Stimulated activated CD4-positive, alpha-beta T cell treated with anti-CD3 and anti-CD28 coated beads, Interleukin-15, amount 100 ng/mL, for 1 hour (primary cell): ENCODE measurements at places on chromosomes 16 and 17.

GRCh38 chr17:21602176-21602575 is 90.1 kb upstream of the KCNJ18 start:
- DNase-seq = no peak

GRCh38 chr16:66093191-66093590 is 273.3 kb upstream of the CDH5 start:
- DNase-seq = no peak

GRCh38 chr17:8921147-8921546 is 44.4 kb downstream of the PIK3R5 start:
- no peak for DNase-seq

DNA sequence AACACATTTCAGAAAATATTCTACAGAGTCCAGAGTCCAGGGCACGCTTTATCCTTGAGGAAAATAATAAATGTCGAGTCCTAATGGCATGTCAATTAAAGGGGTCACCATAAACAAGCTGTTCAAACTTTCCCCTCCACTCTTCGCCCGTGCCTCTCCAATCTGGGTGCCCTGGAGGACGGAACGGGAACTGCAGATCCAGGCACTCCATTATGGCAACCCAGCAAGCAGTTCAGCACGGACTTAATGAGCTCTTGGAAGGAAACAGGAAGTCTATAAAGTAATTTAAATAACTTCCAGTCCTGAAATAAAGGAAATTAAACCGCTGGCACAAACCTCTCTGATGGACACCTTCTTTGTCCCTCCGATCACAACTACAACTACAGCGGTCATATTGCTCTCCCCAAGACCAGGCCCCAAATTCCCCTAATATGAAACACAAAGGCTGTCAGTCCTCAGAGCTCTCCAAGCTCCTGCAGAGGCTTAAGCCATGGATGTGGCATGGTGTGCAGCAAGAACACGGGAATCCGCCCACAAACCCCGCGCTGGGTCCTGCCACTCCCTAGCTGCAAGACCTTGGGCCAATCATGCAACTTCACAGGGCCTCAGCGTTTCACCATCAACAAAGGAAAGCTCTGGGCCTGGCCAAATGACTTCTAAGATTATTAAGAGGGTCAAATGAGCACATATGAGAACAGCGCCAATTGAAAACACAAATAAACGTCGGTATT is 52.6 kb downstream of the ZFHX3 start:
- DNase-seq = no peak

DNA sequence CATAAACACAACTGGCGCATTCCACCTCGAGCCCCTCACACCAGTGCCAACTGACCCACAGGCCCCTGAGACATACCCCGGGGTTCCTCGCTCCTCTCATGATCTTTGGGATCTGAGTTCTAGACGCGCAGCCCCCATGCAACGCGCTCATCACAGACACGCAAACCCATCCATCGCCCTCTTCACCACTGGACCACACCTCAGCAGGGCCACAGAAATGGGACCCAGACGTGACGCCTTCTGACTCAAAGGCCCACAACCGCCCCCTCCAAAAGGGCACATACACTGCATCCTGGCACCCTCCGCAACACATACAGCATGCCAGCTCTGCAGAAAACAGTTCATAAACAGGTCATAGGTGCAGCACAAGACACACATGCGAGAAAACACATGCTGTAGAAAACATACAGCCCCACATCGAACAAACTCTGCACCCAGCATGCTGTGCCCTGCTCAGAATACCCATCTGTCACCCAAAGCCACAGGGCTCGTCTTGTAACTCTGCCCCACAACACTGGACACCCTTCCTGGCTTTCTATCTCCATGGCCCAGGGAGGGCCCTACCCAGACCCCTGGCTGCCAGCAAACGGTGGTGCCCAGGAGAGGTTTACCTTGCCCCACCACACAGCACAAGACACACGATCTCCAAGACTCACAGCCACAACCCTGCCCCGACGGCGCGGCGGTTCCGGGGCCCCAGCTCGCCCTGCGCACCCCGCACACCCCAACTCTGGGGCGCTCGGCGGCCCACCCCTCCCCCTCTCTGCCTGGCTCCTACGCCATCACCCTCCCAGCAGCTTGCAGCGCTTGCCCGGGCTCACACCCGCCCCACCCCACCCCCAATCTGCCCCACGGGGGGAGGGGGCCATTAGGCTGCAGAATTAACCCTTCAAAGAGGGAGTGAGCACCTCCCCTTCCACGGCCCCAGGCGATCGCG is 887 bp downstream of the ZBTB4 start:
- DNase-seq = peak; percentile 36

DNA sequence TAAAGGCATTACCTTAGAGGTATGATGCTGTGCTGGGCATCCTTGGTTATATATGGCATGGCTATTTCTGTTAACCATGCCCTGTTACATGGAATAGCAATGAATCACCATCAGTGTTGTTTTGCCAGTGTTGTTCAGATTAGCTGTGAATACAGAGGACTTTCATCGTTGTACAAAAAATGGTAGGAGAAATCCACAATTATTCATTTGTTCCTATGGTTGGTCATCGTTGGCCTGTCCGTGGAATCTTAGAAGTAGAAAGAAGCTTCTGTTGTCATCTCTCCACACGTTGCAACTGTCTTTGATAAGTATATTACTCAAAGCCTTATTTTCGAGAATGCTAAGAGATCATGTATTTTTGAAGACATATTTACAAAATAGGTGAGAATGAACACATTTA is 114.3 kb upstream of the CACNG5 start:
- DNase-seq = no peak

- no peak for DNase-seq
These were observed 6.7 kb upstream of the GSG1L start for GRCh38 chr16:28069971-28070794.

- DNase-seq = no peak
These were observed 5.4 kb upstream of the WFIKKN1 start for GRCh38 chr16:625117-625976.

DNA sequence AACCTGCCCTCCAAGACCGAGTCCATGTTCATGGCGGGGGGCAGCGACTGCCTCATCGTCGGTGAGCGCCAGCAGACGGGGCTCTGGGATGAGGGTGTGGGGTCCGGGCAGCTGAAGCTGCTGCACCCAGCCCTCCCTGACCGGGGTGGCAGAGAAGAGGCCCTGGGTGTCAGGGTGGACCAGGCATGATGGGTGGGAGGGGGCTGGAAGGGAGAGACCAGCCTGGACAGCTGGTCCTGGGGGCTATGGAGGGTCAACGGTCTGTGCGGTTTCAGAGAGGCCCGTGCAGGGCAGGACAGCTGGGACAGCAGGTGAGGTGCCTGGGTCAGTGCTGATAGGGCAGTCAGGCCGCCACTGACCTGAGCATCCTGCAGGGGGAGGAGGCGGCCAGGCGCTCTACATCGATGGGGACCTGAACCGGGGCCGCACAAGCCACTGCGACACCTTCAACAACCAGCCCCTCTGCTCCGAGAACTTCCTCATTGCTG is 13.3 kb upstream of the ATP6V0C start:
- DNase-seq = no peak

- DNase-seq = no peak
These were observed 186.7 kb downstream of the RPTOR start for GRCh38 chr17:80731323-80731722.

GRCh38 chr16:87845213-87845612 is 24.1 kb downstream of the SLC7A5 start:
- no peak for DNase-seq

- DNase-seq = no peak
These were observed 5.8 kb downstream of the DHX38 start for GRCh38 chr16:72099377-72099818.

DNA sequence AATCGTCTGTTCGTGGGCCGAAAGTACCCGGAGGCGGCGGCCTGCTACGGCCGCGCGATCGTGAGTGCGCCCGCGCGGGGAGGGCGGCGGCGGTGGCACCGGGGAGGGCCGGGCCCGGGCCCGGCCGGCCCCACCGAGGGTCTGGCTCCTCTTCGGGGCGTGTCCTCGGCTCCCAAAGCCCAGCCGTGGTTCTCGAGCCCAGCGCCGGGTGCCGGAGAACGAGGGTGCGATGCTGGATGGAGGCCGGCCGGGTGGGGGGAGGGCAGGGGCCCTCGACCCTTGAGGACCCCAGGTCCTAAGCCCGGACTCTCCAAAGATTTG is 375 bp downstream of the STUB1 start:
- no peak for DNase-seq

DNA sequence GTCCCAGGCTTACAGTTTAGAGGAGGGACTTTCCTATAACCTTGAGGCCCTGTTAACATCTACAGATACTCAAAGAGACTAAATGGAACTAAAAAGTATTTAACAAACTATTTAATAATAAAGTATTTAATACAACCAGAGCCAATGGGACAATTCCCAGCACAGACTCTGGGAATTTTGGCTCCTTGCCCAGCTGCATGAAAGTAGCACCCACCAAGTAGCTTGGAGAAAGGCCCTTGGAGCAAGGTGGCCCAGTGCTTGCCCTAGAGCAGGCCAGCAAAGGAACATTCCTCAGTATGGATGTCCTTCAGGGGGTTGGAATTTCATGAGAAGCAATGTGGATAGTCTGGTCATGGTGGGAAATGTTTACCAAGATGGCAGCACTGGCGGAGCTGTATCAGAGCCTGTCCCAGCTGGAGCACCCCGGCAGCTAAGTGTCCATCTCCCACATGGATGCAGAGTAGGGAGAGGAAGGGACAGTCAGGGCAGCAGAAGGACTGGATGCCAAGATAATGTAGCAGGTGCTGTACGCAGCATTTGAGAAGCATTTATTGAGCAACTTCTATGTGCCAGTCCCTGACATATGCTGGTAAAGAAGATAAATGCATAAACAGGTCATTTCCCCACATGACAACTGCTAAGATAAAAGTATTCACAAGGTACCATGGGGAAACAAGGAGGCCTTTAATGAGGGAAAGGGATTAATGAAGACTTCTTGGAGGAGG is 5.2 kb upstream of the SMARCD2 start:
- no peak for DNase-seq

GRCh38 chr16:80996688-80997138 is 10.0 kb downstream of the CMC2 start:
- DNase-seq = no peak

- DNase-seq = no peak
These were observed 79.4 kb upstream of the KSR1 start for GRCh38 chr17:27376637-27377547.

DNA sequence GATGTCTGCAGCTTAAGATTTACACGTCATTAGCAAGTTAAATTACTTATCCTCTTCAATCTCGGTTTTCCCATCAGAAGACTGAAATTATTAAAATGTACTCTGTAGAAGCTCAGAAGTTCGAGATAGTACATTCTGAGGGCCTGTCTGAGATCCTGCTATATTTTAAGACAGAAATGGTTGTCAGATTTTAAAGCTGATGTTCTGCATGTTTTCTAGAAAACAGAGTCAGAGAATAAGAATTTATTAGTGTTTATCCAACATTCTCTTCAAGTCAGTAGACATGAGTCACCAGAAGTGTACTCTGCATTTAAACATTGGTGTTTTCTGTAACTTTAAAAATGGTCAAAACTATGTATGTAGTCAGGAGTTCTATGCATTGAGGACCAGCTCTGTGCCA is 155.2 kb upstream of the MYOCD start:
- no peak for DNase-seq

GRCh38 chr17:385836-386140 is 33.2 kb upstream of the RPH3AL start:
- DNase-seq = no peak

DNA sequence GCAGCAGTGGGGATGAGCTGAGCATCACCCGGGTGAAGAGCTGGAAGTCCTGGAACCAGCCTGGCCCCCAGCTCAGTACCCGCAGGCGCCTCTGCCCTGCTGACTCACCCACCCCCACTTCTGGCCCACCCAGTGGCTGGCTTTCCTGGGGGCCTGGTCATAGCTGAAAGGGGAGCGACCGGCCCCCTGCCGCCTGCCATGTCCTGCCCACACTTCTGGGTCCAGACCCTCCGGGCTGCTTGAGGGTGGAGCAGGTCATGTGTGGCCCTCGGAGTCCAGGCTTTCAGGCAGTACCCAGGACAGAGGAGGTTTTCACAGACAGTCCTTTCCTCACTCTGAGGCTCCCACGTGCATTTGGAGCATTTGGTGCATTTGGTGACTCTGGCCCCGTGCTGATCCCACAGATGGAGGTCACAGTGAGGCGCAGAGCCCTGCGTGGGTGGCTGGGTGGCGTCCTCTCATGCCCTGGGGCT is 7.1 kb upstream of the PIEZO1 start:
- no peak for DNase-seq

- DNase-seq = no peak
These were observed 229.3 kb downstream of the HS3ST3A1 start for GRCh38 chr17:13372432-13372831.

DNA sequence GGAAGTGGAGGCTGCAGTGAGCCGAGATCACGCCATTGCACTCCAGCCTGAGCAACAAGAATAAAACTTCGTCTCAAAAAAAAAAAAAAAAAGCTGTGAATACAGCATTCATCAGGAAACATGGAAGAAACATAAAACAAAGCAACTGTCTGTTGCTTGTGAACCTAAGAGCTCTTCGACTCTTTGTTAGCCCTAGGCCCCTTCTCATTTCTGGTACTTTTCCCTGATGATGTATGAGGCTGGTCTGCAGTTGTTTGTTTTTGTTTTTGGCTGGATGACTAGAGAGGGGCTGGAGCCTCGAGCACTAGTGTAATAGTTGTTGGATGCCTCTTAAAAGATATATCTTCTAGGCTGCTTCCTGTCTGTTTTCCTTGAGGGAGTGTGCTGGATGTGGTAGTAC is 113.5 kb downstream of the MAP2K6 start:
- no peak for DNase-seq

GRCh38 chr17:69428252-69428980 is 13.9 kb downstream of the MAP2K6 start:
- no peak for DNase-seq

GRCh38 chr16:14071576-14072271 is 605 bp downstream of the MRTFB start:
- DNase-seq = no peak

DNA sequence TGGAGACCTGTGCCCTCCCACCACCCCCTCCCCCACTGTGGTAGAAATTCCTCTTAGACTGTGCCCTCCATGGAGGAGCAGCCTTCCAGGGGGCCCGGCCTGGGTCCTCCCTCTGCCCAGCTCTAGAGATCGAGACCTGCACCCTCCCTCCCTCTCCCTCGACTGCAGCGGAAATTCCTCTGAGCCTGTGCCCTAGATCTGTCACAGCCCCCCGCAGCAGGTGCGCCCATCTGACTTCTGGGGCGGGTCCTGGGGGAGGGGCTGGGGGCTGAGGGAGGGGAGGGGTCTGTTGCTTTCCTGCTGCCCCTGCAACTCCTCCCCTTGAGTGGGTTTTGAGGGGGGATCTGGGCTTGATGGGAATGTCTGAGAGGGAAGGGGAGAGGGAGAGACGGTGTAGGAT is 177.8 kb upstream of the GSE1 start:
- DNase-seq = no peak

GRCh38 chr16:87571868-87572244 is 30.5 kb upstream of the JPH3 start:
- DNase-seq = no peak
